Fibroblast of lung (primary cell): ENCODE measurements at places on chromosomes 6 and 20. TPM values are rescaled to one million over a fixed set of nuclear protein-coding genes. Genes with fewer than 3 reads are reported as not detected.

DNA sequence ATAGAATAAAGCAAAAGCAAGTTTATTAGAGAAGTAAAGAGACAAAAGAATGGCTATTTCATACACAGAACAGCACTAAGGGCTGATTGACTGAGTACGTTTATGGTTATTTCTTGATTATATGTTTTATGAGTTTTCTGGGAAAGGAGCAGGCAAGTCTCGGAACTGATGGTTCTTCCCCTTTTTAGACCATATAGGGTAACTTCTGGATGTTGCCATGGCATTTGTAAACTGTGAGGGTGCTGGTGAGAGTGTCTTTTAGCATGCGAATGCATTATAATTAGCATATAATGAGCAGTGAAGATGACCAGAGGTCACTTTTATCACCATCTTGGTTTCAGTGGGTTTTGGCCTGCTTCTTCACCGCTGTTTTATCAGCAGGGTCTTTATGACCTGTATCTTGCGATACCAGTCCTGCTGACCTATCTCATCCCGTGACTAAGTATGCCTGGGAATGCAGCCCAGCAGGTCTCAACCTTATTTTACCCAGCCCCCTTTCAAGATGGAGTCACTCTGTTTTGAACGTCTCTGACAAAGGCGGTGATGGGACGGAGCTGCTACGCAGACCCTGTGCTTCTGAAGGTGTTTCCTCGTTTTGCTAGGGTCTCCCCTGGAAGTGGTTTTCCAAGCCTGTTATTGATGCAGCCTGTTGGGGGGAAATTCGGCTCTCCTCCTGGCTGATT is 45.4 kb upstream of the BMP6 start:
- H3K4me1 ChIP-seq = no peaks in the 10 kb centered on the region
- no peak for DNase-seq
- H3K4me3 ChIP-seq = no peak overlapping the region
- peaks cover 5% of the 10 kb centered on the region for H3K27me3 ChIP-seq
- no peaks in the 10 kb centered on the region for H3K36me3 ChIP-seq
- H3K27ac ChIP-seq = no peak overlapping the region

DNA sequence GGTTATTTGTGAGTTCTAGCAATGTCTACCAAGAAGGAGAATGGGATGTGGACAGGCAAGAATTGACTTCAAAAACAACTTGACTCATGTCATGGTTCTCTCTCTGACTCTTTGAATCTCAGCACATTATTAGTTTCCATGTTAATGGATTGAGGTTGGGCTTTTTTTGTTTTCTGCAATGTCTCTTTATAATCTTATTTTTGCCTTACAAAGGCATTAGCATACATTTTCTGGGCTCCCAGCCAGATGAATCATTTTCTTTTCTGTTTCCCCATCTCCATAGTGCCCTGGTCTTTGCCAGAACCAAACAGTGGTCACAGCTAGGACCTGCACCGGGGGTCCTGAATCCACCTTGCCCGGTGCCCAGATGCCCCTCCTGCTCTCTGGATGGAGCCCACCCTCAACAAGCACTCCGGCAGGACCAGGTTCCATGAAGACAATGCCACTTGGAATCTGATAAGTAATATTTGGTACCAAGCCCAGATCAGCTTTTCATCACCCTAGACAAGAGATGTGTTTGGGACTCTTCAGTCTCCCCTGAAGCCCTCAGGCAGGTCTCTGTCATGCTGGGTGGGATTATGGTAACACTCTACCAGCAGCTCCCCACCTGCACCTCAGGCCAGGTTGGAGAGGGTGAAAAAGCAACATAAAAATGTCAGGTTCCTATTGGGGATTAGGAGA is 266.7 kb upstream of the SULF2 start:
- no peak overlapping the region for H3K4me3 ChIP-seq
- H3K27me3 ChIP-seq = no peaks in the 10 kb centered on the region
- H3K36me3 ChIP-seq = no peaks in the 10 kb centered on the region
- no peaks in the 10 kb centered on the region for H3K4me1 ChIP-seq
- DNase-seq = peak; percentile 56

- no peaks in the 10 kb centered on the region for H3K36me3 ChIP-seq
- no peaks in the 10 kb centered on the region for H3K27me3 ChIP-seq
- DNase-seq = no peak
- no peak overlapping the region for H3K4me3 ChIP-seq
Observed at GRCh38 chr6:119065382-119065781, 13.1 kb downstream of the FAM184A start.

GRCh38 chr6:16840291-16840690 is 79.0 kb upstream of the ATXN1 start:
- peaks cover 4% of the 10 kb centered on the region for H3K4me1 ChIP-seq
- H3K4me3 ChIP-seq = no peak overlapping the region
- H3K27me3 ChIP-seq = no peaks in the 10 kb centered on the region
- no peak for DNase-seq
- H3K36me3 ChIP-seq = no peaks in the 10 kb centered on the region

DNA sequence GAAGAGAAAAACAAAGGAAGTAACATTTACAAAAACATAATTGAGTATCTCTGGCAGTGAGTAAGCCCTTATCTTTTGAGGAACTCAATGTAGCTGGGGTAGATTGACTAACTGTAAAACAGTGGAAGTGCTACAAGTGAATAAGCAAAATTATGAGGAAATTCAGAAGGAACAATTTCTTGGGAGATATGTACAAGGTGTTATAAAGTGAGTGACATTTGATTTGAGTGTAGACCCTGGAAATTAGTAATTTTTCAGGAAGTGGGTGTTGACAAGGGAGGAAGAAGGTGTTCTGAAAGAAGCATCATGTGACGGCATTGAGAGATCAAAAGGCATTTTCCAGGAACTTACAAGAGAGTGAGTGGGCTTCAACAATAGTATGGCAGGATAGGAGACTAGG is 22.2 kb downstream of the XRN2 start:
- H3K27ac ChIP-seq = no peak overlapping the region
- peaks cover 2% of the 10 kb centered on the region for H3K4me1 ChIP-seq
- DNase-seq = peak; percentile 24
- no peaks in the 10 kb centered on the region for H3K27me3 ChIP-seq
- no peak overlapping the region for H3K4me3 ChIP-seq

The HLA-DPA1 gene
- 1.0 and 1.5 TPM in 2 replicates for total RNA-seq

The SLC24A3 gene
- 1.8 and 4.9 TPM in 2 replicates for total RNA-seq

GRCh38 chr6:113651120-113651519 is 206.0 kb upstream of the MARCKS start:
- H3K4me1 ChIP-seq = no peaks in the 10 kb centered on the region
- H3K4me3 ChIP-seq = no peak overlapping the region

- no peaks in the 10 kb centered on the region for H3K36me3 ChIP-seq
- DNase-seq = no peak
- H3K4me1 ChIP-seq = no peaks in the 10 kb centered on the region
- no peaks in the 10 kb centered on the region for H3K27me3 ChIP-seq
- no peak overlapping the region for H3K27ac ChIP-seq
- no peak overlapping the region for H3K4me3 ChIP-seq
Observed at GRCh38 chr6:94269256-94269655, 849.9 kb upstream of the EPHA7 start.

The MAN1A1 gene
- 90.9 and 120 TPM in 2 replicates for total RNA-seq

- H3K4me3 ChIP-seq = no peak overlapping the region
- DNase-seq = no peak
- no peak overlapping the region for H3K27ac ChIP-seq
- no peaks in the 10 kb centered on the region for H3K4me1 ChIP-seq
- H3K27me3 ChIP-seq = no peaks in the 10 kb centered on the region
Observed at GRCh38 chr6:13881621-13882165, 43.1 kb upstream of the RNF182 start.

The ZNF184 gene
- 9.0 and 9.4 TPM in 2 replicates for total RNA-seq

GRCh38 chr6:43827898-43828297 is 57.9 kb downstream of the VEGFA start:
- no peaks in the 10 kb centered on the region for H3K4me1 ChIP-seq
- H3K36me3 ChIP-seq = no peaks in the 10 kb centered on the region
- no peak overlapping the region for H3K4me3 ChIP-seq
- peaks cover 9% of the 10 kb centered on the region for H3K27me3 ChIP-seq
- no peak overlapping the region for H3K27ac ChIP-seq

DNA sequence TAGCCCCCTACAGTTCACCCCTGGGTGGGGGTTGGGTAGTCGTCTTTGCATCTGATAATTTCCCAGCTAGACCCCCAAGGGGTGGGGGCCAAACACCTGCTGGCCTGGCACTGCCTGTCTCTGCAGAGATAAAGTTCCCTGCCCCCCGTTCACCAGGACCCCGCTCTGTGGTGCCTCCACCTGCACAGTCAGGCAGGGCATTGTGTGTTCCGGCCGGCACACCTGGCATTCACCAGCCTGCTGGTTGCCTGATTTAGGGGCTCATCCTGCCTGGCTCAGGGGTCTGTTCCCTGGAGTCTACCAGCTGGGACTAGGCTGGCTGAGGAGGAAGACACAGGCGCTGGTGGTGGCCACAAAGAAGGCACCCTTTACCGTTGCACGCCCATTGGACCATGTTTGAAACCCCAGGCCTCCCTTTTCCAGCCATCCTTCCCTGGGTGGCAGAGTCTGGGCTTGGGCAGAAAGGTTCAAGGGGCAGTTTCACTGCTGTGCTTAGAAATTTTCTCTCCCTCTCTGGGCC is 30.8 kb upstream of the SCRT2 start:
- H3K27me3 ChIP-seq = peaks cover 6% of the 10 kb centered on the region
- H3K4me3 ChIP-seq = no peak overlapping the region
- no peaks in the 10 kb centered on the region for H3K4me1 ChIP-seq
- no peak overlapping the region for H3K27ac ChIP-seq

The RBM38 gene
- total RNA-seq = 7.9 and 8.5 TPM in 2 replicates

The TPBG gene
- total RNA-seq = 24.9 and 31.0 TPM in 2 replicates

The SNRPB gene
- 78.9 and 82.7 TPM in 2 replicates for total RNA-seq

DNA sequence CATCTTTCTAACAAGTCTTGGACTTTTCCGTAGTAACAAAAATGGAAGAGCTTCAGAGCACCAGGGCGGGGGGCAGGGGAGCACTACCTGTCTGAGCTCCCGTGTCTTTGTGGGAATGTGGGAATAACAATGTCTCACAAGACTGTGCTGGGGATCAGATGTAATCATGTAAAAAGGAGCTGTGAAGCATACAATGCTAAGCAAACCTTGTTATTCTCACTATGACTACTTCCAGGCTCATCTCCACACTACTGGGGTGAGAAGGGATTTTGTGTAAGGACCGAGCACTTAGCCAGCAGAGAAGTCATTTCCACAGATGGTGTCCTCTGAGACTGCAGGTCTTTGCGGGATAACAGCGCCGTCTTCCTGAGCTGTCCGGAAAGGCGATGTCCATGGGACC is 27.1 kb downstream of the PRR18 start:
- no peak overlapping the region for H3K27ac ChIP-seq
- H3K36me3 ChIP-seq = no peaks in the 10 kb centered on the region
- no peak overlapping the region for H3K4me3 ChIP-seq
- H3K27me3 ChIP-seq = no peaks in the 10 kb centered on the region
- DNase-seq = no peak

- H3K4me3 ChIP-seq = no peak overlapping the region
- H3K36me3 ChIP-seq = no peaks in the 10 kb centered on the region
- H3K27me3 ChIP-seq = no peaks in the 10 kb centered on the region
- DNase-seq = no peak
Observed at GRCh38 chr6:474453-475185, 83.1 kb downstream of the IRF4 start.

The NHSL1 gene
- total RNA-seq = 10.0 and 10.6 TPM in 2 replicates

- H3K27ac ChIP-seq = no peak overlapping the region
- no peak overlapping the region for H3K4me3 ChIP-seq
- H3K27me3 ChIP-seq = no peaks in the 10 kb centered on the region
Observed at GRCh38 chr6:116003668-116004067, 57.0 kb downstream of the FRK start.

The NOX3 gene
- not detected in 2 replicates for total RNA-seq

The HIVEP1 gene
- 9.9 and 10.3 TPM in 2 replicates for total RNA-seq

DNA sequence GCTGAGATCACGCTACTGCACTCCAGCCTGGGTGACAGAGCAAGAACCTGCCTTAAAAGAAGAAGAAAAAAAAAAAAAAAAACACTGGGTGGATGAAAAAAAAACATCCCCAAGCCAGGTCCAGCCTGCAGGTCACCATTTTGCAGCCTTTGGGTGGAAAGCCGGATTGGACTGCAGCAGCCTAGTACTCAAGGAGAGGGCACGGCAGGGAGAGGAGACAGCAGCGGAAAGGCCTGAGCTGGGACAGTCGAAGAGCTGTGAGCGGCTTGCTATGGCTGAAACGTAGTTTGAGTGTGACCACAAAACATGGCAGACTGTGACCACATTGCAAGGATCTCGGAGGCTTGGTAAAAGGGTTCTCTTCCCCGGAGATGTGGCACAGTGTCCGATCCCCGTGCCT is 173.0 kb downstream of the NFATC2 start:
- H3K27ac ChIP-seq = no peak overlapping the region
- H3K4me1 ChIP-seq = peaks cover 18% of the 10 kb centered on the region
- no peak overlapping the region for H3K4me3 ChIP-seq
- no peaks in the 10 kb centered on the region for H3K27me3 ChIP-seq
- DNase-seq = no peak

- H3K4me3 ChIP-seq = no peak overlapping the region
- no peak for DNase-seq
- no peak overlapping the region for H3K27ac ChIP-seq
Observed at GRCh38 chr6:11493974-11494373, 43.6 kb upstream of the TMEM170B start.

The SLA2 gene
- not detected in 2 replicates for total RNA-seq

The KCNQ2 gene
- not detected in 2 replicates for total RNA-seq

The GHRH gene
- not detected in 2 replicates for total RNA-seq

GRCh38 chr20:39935901-39936300 is 753.1 kb downstream of the MAFB start:
- no peaks in the 10 kb centered on the region for H3K27me3 ChIP-seq
- H3K4me1 ChIP-seq = no peaks in the 10 kb centered on the region
- DNase-seq = no peak
- no peak overlapping the region for H3K4me3 ChIP-seq
- no peak overlapping the region for H3K27ac ChIP-seq

The TCF21 gene
- 8.2 and 11.1 TPM in 2 replicates for total RNA-seq

- H3K4me1 ChIP-seq = no peaks in the 10 kb centered on the region
- H3K4me3 ChIP-seq = no peak overlapping the region
- H3K27ac ChIP-seq = no peak overlapping the region
- no peaks in the 10 kb centered on the region for H3K36me3 ChIP-seq
- no peaks in the 10 kb centered on the region for H3K27me3 ChIP-seq
Observed at GRCh38 chr20:57159193-57159851, 107.1 kb downstream of the BMP7 start.

The NFKBIL1 gene
- 44.3 and 47.5 TPM in 2 replicates for total RNA-seq

The UST gene
- total RNA-seq = 19.5 and 20.0 TPM in 2 replicates

DNA sequence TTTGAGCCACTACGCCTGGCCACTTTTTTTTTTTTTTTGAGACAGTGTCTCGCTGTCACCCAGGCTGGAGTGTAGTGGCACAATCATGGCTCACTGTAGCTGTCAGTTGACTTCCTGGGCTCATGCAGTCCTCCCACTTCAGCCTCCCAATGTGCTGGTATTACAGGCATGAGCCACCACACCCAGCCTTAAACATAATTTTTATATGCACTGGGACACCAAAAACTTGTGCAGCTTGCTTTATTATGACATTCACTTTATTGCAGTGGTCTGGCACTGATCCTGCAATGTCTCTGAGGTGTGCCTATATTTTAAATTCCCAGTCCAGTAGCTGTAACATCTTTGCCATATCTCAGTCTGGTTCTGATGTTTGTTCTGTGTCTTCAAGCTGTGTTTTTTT is 34.7 kb downstream of the KAT14 start:
- no peaks in the 10 kb centered on the region for H3K36me3 ChIP-seq
- no peak overlapping the region for H3K27ac ChIP-seq
- H3K27me3 ChIP-seq = no peaks in the 10 kb centered on the region
